Foreskin keratinocyte (primary cell): ENCODE measurements at places on chromosomes 2 and 18. TPM values are rescaled to one million over a fixed set of nuclear protein-coding genes. Genes with fewer than 3 reads are reported as not detected.

Gene CYP27C1
- 4.1 and 5.1 TPM in 2 replicates for polyA plus RNA-seq

Gene RAD51AP2
- polyA plus RNA-seq, result 0.03 TPM in 1 of 2 replicates, not detected in the other

Gene RFX8
- 0.03 and 0.22 TPM in 2 replicates for polyA plus RNA-seq

Gene YES1
- polyA plus RNA-seq, result 14.2 and 16.2 TPM in 2 replicates

Gene TMEM37
- polyA plus RNA-seq, result 0.16 and 0.18 TPM in 2 replicates

Gene CCDC148
- polyA plus RNA-seq, result 0.25 and 0.30 TPM in 2 replicates

Gene RIT2
- polyA plus RNA-seq, result not detected in 2 replicates

Gene HOXD8
- polyA plus RNA-seq, result 7.0 and 9.7 TPM in 2 replicates

Gene PLCL1
- not detected in 2 replicates for polyA plus RNA-seq

Gene IL1R1
- polyA plus RNA-seq, result 1.6 and 2.5 TPM in 2 replicates

Gene EFR3B
- polyA plus RNA-seq, result 0.07 and 0.12 TPM in 2 replicates

Gene NETO1
- 8.4 and 9.2 TPM in 2 replicates for polyA plus RNA-seq

Gene CYB5A
- polyA plus RNA-seq, result 52.4 and 70.8 TPM in 2 replicates

Gene CNRIP1
- polyA plus RNA-seq, result 0.03 and 0.17 TPM in 2 replicates

Gene LRP1B
- polyA plus RNA-seq, result 0.02 TPM in 1 of 2 replicates, not detected in the other

Gene CYP1B1
- polyA plus RNA-seq, result 0.06 and 0.07 TPM in 2 replicates

Gene C1GALT1C1L
- 0.27 TPM in 1 of 2 replicates, not detected in the other for polyA plus RNA-seq

Gene SLC9A4
- not detected in 2 replicates for polyA plus RNA-seq

Gene NAT8
- not detected in 2 replicates for polyA plus RNA-seq

Gene MRPS5
- 63.0 and 66.0 TPM in 2 replicates for polyA plus RNA-seq

Gene ASPRV1
- polyA plus RNA-seq, result 0.20 and 0.41 TPM in 2 replicates

Gene NPPC
- not detected in 2 replicates for polyA plus RNA-seq

Gene SP100
- 58.1 and 61.6 TPM in 2 replicates for polyA plus RNA-seq

Gene EPB41L3
- 0.14 and 0.87 TPM in 2 replicates for polyA plus RNA-seq

Gene ACVR1C
- not detected in 2 replicates for polyA plus RNA-seq

Gene CYTIP
- not detected in 2 replicates for polyA plus RNA-seq

Gene RESP18
- polyA plus RNA-seq, result not detected in 2 replicates

Gene SAP130
- 8.6 and 10.1 TPM in 2 replicates for polyA plus RNA-seq

Gene MAPK4
- 0.01 TPM in 1 of 2 replicates, not detected in the other for polyA plus RNA-seq

Gene CCDC85A
- 0.02 TPM in 1 of 2 replicates, not detected in the other for polyA plus RNA-seq

Gene B3GNT7
- polyA plus RNA-seq, result 0.07 and 0.08 TPM in 2 replicates

Gene LRRC30
- polyA plus RNA-seq, result not detected in 2 replicates

Gene RFTN2
- polyA plus RNA-seq, result not detected in 2 replicates

Gene CYP26B1
- 0.09 and 0.40 TPM in 2 replicates for polyA plus RNA-seq

Gene RASGRP3
- 0.19 and 0.22 TPM in 2 replicates for polyA plus RNA-seq

Gene RSAD2
- 0.77 and 1.9 TPM in 2 replicates for polyA plus RNA-seq

Gene CTAGE1
- not detected in 2 replicates for polyA plus RNA-seq

Gene GALNT5
- 2.6 and 4.4 TPM in 2 replicates for polyA plus RNA-seq

Gene ABCG5
- not detected in 2 replicates for polyA plus RNA-seq

Gene GPR55
- polyA plus RNA-seq, result not detected in 2 replicates

Gene SETBP1
- 0.94 and 1.1 TPM in 2 replicates for polyA plus RNA-seq

Gene NGEF
- 0.01 TPM in 1 of 2 replicates, not detected in the other for polyA plus RNA-seq
